ENCODE measurements at places on chromosomes 1 and 21.

DNA sequence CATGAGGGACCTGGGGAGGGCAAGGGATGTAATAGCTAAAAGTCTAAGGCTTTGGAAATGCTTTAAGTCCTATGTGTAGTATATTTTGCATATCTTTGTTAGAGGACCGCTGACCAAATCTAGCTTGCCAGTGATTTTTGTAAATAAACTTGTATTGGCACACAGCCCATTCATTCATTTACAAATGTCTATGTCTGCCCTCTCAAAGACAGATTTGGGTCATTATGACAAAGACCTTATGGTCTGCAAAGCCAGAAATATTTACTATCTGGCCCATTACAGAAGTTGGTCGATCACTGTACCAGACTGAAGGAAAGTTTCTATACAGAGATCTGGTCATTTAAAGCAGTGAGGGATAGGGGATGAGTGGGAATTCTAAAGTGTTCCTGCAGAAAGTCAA lies 120.1 kb upstream of the RAVER2 start:
- no peak for DNase-seq

- DNase-seq = no peak
Observed at GRCh38 chr1:206940588-206940936, 5.7 kb downstream of the PIGR start.

- DNase-seq = no peak
Observed at GRCh38 chr1:210554382-210554781, 225.7 kb downstream of the HHAT start.

- no peak for DNase-seq
Observed at GRCh38 chr1:231817801-231818200, 191.2 kb downstream of the DISC1 start.

GRCh38 chr1:47791879-47792608 lies 205.1 kb downstream of the TRABD2B start:
- no peak for DNase-seq

DNA sequence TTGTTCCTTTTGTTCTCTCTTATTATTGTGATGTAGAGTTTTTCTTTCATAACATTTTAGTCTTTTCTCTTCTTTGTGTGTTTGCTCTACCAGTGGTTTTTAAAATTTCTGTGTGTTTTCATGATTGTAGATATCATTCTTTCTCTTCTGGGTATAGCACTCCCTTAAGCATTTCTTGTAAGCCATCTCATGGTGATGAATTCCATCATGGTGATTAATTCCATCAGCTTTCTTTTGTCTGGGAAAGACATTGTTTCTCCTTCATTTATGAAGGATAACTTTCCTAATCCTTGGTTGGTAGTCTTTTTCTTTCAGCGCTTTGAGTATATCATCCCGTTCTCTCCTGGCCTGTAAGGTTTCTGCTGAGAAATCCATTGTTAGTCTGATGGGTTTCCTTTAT lies 22.7 kb downstream of the CD55 start:
- DNase-seq = no peak

DNA sequence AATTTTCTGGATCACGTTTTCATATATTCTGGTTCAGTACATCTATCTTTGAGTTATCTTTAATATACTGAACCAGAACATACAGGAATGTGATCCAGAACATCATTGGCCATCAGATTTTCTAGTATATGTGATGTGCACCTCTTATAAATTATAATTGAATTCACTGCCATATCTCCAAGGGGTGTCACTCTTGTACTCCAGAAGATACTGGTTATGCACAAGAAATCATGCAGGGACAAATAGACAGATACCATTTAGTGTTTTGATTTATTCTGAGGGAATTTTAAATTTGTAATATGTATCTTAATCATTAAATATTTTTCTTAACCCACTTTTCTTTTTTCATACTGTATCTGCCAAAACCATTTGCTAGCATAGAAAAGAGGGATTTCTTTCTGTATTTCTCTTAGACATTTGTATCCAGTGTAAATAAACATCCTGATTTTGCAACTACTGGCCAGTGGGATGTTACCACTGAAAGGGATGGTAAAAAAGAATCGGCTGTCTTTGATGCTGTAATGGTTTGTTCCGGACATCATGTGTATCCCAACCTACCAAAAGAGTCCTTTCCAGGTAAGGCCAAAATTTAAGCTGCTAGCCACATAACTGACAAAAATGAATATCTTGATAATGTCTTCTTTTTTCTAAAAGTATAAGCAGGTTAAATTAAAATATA lies 16.7 kb downstream of the FMO3 start:
- no peak for DNase-seq

DNA sequence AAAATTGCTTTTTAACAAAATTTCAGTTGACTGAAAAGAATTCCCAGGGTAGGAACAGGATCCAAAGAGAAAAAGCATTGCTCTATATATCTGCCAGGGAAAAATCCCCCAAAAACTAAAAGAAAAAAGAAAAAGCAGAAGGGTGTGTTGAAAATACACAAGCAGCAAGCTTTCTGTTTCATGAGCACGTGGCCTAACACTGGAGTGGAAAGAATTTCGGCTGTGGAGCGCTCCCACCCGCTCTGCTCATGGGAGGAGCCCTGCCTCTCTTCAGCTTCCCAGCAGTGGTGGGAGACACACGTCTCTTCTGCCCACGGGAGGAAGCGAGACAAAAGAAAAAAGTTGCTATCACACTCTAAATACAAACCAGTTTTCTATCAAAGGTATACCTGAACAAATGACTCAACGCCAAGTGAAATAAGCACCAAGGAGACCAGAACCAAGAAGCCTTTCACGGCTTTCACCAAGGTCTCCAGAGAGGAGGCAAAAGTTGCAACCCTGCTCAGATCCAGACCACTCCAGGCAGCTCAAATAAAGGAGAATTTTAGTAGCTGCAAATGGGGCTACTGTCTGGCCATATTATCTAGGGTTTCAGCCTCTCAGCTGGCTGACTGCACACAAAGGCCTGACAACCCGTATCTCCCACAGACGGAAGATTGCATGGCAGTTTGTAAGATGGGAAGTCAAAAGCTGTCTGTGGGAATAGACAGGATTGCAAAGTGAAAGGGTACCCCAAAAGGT lies 29.5 kb upstream of the ZNF496 start:
- DNase-seq = no peak

- no peak for DNase-seq
Observed at GRCh38 chr1:209029737-209030136, 553.8 kb upstream of the CAMK1G start.

GRCh38 chr1:24147194-24147593 lies 4.3 kb upstream of the IL22RA1 start:
- no peak for DNase-seq

- no peak for DNase-seq
Observed at GRCh38 chr1:8302081-8302956, 15.6 kb upstream of the SLC45A1 start.

- DNase-seq = peak; percentile 41
Observed at GRCh38 chr1:204507317-204508105, 8.7 kb upstream of the MDM4 start.

DNA sequence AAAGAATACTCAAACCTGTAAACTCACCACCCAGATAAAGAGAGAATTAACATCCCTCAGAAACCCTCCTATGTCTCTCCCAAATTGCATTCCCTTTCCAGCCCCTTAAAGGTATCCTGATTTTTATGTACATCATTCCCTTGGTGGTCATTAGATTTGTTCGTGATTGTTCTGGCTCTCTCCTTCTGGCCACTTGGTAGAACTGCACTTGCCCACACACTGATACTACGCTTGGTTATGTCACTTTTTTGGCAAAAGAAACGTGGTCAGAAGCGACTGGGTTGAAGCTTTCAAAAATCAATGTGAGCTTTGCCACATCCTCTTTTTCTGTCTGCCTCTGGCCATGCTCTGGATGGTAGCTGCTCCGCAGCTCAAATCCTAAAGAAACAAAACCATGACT lies 76.3 kb downstream of the KRTAP19-8 start:
- DNase-seq = no peak

DNA sequence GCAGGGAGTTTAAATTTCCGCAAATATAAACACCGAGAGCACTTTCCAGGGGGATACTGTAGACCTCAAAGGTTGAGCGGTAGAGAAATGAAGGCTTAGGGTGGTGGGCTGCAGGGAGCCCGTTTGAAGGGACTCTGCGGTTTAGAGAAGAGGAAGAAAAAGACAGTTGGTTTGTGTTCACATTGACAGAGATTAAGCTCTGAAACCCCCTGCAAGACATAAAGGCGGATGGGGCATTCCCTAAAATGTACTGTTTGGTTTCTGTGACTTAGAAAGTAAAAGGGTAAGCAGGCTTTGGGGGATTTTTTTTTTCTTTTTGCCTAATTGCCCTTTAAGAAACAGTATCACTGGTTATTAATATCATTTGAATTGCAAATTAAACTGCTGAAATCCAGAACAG lies 1.3 kb downstream of the KAZN start:
- peak; percentile 69 for DNase-seq

DNA sequence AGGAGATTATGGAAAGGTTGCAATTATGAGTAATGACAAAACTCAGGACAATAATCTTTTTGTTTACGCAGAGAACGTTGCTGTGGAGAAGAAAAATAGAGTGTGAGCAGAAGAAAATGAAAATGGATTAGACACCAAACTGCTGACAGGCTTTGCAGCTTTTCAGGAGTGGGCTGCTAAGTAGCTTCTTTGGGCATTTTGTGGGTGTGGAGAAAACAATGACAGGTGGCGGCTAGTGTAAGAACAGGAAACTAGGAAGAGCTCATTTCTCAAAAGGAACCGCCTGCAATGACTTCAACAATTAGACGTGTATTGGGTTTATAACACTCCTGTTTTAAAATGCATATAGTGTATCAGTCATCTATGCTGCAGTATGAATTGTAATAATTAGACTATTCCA lies 18.3 kb upstream of the PALMD start:
- no peak for DNase-seq

DNA sequence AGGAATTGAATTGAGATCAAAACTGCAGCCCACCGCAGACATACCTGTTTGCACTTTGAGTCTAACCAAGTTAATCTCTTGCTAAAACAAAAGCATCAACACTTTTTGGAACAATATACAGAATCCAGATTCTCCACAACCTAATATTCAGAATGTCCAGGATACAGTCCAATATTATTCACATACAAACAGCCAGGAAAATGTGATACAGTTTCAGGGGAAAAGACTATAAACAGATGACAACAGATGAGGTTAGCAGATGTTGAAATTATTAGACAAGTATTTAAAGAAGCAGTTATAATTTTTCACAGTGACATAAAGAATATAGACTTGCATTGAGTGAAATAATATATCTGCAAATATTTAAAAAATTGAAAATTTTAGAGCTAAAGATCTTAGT lies 678.1 kb upstream of the CXADR start:
- no peak for DNase-seq

DNA sequence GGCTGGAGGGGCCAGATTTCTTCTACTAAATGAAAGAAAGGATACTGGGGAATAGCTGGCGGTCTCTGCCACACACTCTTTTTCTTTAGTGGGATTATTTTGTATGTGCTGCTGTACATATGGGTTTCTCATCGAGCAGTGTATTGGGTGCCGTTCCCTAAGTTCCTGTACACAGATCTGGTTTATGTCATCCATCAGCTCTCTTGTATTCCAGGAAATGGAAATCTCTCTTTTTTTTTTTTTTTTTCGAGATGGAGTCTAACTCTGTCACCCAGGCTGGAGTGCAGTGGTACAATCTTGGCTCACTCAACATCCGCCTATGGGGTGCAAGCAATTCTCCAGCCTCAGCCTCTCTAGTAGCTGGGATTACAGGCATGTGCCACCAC lies 27.0 kb upstream of the NID1 start:
- no peak for DNase-seq

DNA sequence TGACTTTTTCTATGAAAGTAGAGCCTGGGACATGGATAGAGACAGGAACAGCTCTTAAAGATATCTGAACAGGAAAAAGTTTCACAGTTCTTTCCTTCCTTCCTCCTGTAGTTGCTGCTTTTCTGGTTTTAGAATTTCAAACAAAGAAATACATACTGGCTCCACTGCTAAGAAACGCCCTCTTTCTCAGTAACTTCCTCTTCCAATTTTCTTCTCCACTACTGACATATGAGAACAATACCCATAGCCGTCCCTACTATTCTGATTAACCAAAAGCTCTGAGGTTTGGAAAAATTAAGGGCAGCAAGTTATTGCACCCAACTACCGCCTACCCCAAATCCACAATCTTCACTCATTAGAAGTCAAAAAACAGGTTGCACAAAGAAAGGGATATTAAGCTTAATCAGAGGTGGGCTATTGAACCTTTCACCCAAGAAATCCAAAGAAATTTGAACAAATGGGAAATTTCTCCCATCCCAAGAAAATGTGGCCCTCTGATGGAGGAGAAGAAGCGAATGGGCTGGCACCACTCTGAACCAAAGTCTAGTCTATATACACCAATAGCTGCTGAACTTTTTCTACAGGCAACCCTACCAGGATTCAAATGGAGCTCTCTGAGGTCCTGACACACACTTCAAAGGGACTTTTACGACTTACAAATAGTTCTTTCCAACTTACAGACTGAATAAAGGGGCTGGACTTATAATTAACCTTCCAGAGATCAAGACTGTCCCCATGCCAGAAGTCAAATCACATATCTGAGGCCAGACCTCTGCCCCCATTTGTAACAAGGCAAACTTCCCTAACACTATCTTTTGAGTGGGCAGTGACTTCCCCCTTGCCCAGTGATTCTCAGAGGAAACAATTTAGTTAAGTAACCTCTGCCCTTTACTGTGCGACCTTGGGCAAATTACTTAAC lies 1.7 kb downstream of the WASF2 start:
- peak; percentile 3 for DNase-seq

- DNase-seq = no peak
Observed at GRCh38 chr1:154666051-154666790, 58.2 kb upstream of the ADAR start.

DNA sequence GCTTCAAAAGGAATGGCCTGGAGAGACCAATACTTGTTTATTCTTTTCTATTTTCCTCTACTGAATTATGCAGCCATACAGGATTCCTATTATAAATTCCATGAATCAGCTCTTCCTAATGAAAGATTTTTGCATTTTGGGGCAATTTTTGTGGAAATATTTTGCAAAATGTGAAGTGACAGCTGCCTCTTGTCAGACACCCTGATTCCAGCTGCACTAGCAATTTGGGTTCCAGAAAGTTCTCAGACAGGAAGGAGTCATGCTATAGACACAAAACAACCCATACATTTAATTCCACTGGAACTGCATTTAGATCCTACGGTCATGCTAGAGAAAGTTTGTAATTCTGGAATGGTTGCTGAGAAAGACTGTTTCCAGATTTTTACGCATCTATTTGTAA lies 119.5 kb downstream of the XCL2 start:
- no peak for DNase-seq

DNA sequence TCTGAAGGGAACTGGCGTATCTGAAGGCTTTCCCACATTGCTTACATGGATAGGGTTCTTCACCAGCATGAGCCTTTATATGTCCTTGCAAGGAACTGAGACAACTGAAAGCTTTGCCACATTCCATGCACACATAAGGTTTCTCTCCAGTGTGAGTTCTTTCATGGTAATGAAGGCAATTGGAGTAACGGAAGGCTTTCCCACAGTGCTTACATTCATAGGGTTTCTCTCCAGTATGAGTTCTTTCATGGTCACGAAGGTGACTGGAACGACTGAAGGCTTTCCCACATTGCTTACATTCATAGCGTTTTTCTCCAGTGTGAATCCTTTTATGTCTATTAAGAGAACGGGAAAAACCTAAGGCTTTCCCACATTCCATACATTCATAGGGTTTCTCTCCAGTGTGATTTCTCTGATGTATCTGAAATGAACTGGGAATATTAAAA lies 15.0 kb downstream of the ZNF124 start:
- DNase-seq = no peak

GRCh38 chr1:44676484-44677200 lies 2.1 kb downstream of the ARMH1 start:
- DNase-seq = no peak

GRCh38 chr1:165481820-165482532 lies 37.0 kb upstream of the RXRG start:
- DNase-seq = no peak

GRCh38 chr1:110370827-110371226 lies 20.0 kb downstream of the SLC16A4 start:
- no peak for DNase-seq

Data from NCI-H526 treated with DMSO at 0.1 percent for 48 hours (cell line).